ENCODE measurements at places on chromosomes 3 and 15. TPM values are rescaled to one million over a fixed set of nuclear protein-coding genes. Genes with fewer than 3 reads are reported as not detected.
A peak's percentile ranks its signal among the peaks of the same experiment; 100 is the strongest.

The SPATA12 gene
- total RNA-seq: not detected

The SOX14 gene
- not detected for total RNA-seq

The PLA2G4E gene
- total RNA-seq: 1.0 TPM

The IMPG2 gene
- 2.4 TPM for total RNA-seq

The TRH gene
- 1.7 TPM for total RNA-seq

The DPPA4 gene
- 89.5 TPM for total RNA-seq

The C2CD4A gene
- total RNA-seq: 0.20 TPM

The CRYGS gene
- 3.7 TPM for total RNA-seq

The CACNA1D gene
- 5.0 TPM for total RNA-seq

The CNTN4 gene
- total RNA-seq: 23.0 TPM

The WDR76 gene
- 4.7 TPM for total RNA-seq

The MESP1 gene
- 1.1 TPM for total RNA-seq

The PDZRN3 gene
- 21.9 TPM for total RNA-seq

DNA sequence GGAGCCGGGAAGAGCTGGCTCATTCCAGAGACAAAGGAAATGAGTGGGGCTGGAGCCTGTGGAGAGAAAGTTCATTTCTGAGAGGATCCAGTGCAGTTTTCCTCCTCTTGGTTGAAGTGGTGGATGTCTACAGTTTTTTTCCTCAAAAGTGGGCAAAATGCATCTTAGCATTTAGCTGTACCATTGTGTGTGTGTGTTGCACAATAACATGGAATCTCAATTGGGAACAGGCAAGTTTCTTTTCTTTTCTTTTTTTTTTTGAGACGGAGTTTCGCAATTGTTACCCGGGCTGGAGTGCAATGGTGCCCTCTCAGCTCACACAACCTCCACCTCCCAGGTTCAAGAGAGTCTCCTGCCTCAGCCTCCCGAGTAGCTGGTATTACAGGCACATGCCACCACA is 101.5 kb upstream of the UBE2E1 start:
- H3K36me3 ChIP-seq: peaks cover 5% of the 10 kb centered on the region
- peaks cover 3% of the 10 kb centered on the region for H3K4me1 ChIP-seq
- no peak overlapping the region for H3K27ac ChIP-seq

- peaks cover 3% of the 10 kb centered on the region for H3K27me3 ChIP-seq
- no peak overlapping the region for H3K4me3 ChIP-seq
- DNase-seq: no peak
- peaks cover 3% of the 10 kb centered on the region for H3K4me1 ChIP-seq
- H3K36me3 ChIP-seq: peaks cover 4% of the 10 kb centered on the region
These were observed 65.3 kb downstream of the ADAMTS17 start for GRCh38 chr15:100276506-100276905.

- no peak overlapping the region for H3K27ac ChIP-seq
- no peaks in the 10 kb centered on the region for H3K4me1 ChIP-seq
- peaks cover 33% of the 10 kb centered on the region for H3K36me3 ChIP-seq
- DNase-seq: no peak
- H3K27me3 ChIP-seq: no peaks in the 10 kb centered on the region
These were observed 691.1 kb upstream of the NAALADL2 start for GRCh38 chr3:174168026-174168425.

DNA sequence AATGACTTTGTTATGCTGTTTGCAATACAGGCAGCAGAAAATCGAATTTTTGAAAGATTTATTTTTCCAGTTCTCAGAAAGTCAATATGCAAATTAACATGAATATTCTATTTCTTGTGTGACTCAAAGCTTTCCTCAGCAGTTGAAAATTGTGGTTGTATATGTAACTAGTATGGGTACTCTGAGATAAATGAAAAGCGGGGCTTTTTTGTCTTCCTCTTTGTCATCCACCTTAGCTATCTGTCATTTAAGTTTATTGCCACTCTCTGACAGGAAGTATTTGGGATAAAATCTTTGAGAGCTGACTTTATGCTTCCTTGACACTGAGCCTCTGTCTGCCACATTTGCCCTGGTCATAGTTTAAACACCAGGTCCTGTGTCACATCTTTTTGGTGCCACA is 91.5 kb downstream of the ATG7 start:
- H3K36me3 ChIP-seq: no peaks in the 10 kb centered on the region
- no peaks in the 10 kb centered on the region for H3K27me3 ChIP-seq
- H3K4me3 ChIP-seq: no peak overlapping the region
- no peak overlapping the region for H3K27ac ChIP-seq

- H3K27ac ChIP-seq: no peak overlapping the region
- no peak for DNase-seq
- peaks cover 9% of the 10 kb centered on the region for H3K27me3 ChIP-seq
- H3K36me3 ChIP-seq: peaks cover under 1% of the 10 kb centered on the region
- H3K4me1 ChIP-seq: peaks cover 2% of the 10 kb centered on the region
- no peak overlapping the region for H3K4me3 ChIP-seq
These were observed 78.5 kb downstream of the ARNT2 start for GRCh38 chr15:80482696-80483095.

DNA sequence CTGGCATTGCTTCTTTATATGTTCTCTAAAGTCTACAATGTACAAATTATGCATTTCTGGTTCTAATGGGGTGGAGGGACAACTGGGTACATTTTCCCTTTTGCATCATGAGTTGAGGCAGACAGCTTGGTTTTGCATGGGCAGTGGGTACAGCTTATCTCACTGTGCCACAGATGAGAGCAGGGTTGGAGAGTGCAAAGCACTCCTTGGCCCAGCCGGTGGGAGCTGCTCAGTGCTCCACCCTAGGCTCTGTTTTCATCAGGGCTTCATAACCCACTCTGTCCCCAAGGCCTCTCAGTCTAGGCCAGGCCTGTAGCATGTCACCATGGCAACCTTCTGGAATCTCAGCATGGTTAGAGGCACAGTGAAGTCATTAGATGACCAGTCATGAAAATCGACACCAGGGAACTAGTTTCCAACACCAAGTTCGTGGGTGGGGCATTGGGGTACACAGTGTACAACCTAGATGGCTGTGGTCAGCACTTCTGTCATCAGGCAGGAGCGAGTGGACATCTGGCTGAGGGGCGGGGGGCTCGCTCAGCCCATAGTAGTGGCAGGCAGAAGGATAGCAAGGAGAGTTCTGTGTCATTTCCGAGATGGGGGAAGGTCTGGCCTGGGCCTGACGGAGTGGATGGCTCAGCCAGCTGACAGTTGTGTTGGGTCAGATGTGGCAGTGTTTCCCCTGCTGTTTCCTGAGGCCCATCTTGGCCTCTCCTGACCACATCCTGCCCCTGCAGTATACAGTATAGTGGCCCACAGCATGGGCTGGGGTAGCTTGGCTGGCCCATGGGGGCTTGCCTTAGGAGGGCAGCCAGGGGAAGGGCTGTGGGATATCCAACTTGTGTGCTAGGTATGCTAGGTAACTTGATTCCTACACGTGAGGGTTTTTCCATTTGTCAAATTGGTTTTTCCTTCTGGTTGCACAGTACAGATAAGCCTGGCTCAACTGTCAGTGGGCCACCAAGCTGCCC is 75.7 kb upstream of the PRR23C start:
- H3K27me3 ChIP-seq: peaks cover 7% of the 10 kb centered on the region
- no peaks in the 10 kb centered on the region for H3K36me3 ChIP-seq
- DNase-seq: no peak
- peaks cover 11% of the 10 kb centered on the region for H3K4me1 ChIP-seq
- no peak overlapping the region for H3K27ac ChIP-seq

GRCh38 chr15:68113273-68113672 is 59.2 kb downstream of the PIAS1 start:
- no peaks in the 10 kb centered on the region for H3K27me3 ChIP-seq
- no peak overlapping the region for H3K27ac ChIP-seq
- H3K36me3 ChIP-seq: no peaks in the 10 kb centered on the region
- DNase-seq: no peak
- peaks cover 20% of the 10 kb centered on the region for H3K4me1 ChIP-seq

- H3K4me3 ChIP-seq: no peak overlapping the region
- no peak overlapping the region for H3K27ac ChIP-seq
- no peaks in the 10 kb centered on the region for H3K4me1 ChIP-seq
- no peak for DNase-seq
- no peaks in the 10 kb centered on the region for H3K27me3 ChIP-seq
These were observed 103.6 kb downstream of the PDCD6IP start for GRCh38 chr3:33901862-33902563.

DNA sequence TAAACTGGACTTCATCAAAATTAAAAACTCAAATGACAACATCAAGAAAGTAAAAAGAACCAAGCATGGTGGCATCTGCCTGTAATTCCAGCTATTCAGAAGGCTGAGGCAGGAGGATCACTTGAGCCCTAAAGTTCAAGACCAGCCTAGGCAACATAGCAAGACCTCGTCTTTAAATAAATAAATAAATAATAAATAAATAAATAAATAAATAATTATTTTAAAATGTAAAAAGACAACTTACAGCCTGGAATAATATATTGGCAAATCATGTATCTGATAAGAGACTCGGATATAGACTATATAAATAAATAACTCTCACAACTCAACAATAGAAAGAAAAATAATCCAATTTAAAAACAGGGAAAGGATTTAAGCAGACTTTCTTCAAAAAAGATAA is 4.3 kb upstream of the PPARG start:
- no peaks in the 10 kb centered on the region for H3K36me3 ChIP-seq
- DNase-seq: no peak
- H3K4me1 ChIP-seq: no peaks in the 10 kb centered on the region
- H3K27ac ChIP-seq: no peak overlapping the region
- H3K4me3 ChIP-seq: no peak overlapping the region

DNA sequence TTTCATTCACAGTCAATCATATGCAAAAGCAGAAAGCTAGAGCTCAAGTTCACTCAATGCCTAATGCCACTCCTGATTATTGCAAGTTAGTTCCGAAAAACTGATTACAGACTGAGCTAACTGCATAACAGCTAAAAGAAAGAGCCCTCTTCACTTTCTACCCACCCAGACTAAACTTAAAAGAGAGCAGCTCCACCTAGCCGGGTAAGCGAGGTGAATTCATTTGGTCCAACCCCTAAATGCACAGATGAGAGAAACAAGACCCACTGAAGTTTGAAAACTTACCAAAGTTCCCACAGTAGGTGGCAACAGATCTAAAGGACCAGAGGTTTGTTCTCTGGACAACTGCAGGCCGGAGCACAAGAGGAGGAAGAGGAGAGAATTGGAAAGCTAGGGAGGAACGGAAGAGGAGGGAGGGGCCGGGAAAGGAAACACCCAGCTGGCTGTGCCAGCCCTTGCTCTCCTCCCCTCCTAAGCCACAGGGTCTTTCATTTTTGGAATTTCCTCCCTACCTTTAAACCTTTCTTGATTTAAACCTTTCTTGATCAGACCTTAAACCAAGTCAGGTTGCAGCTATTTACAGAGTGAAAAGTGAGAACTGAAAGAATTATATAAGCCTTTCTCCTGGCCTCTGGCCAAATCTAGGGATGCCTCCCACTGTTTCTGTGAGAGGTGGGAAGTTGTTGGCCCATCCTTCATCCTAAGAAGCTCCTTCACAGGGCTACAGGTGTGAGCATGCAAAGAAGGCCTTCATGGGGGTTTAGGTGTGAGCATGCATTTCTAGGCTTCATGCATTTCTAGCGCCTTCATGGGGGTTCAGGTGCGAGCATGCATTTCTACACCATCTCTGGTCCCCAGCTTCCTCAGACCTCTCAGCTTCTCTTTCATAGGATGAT is 114.7 kb upstream of the LMOD3 start:
- H3K27ac ChIP-seq: no peak overlapping the region
- no peaks in the 10 kb centered on the region for H3K27me3 ChIP-seq
- no peak overlapping the region for H3K4me3 ChIP-seq
- H3K4me1 ChIP-seq: no peaks in the 10 kb centered on the region
- H3K36me3 ChIP-seq: no peaks in the 10 kb centered on the region

GRCh38 chr15:77023576-77024272 is 28.8 kb downstream of the PSTPIP1 start:
- H3K4me1 ChIP-seq: peaks cover 25% of the 10 kb centered on the region
- DNase-seq: no peak
- H3K27ac ChIP-seq: peak overlapping the region; percentile 12
- H3K36me3 ChIP-seq: no peaks in the 10 kb centered on the region
- H3K27me3 ChIP-seq: peaks cover 11% of the 10 kb centered on the region

GRCh38 chr3:112500621-112501020 is 1.3 kb upstream of the BTLA start:
- no peak overlapping the region for H3K4me3 ChIP-seq
- no peak overlapping the region for H3K27ac ChIP-seq
- H3K4me1 ChIP-seq: no peaks in the 10 kb centered on the region
- no peaks in the 10 kb centered on the region for H3K36me3 ChIP-seq
- no peak for DNase-seq

DNA sequence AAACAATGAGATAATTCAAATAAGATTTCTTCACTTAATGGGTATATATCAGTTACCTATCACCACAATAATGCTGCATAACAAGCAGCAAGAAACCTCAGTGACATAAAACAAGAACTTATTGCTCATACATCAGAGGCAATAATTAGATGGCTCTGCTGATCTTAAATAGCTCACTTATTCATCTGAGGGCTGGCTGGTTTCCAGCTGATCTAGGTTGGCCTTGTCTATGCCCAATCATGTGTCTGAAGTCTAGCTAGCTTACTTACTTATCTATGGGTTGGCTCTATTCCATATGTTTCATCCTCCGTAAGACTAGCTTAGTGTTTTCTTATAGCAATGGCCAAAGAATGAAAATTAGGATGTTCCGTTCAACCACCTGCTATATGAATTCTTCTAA is 109.4 kb upstream of the AGTR1 start:
- no peak for DNase-seq
- H3K4me3 ChIP-seq: no peak overlapping the region
- no peaks in the 10 kb centered on the region for H3K27me3 ChIP-seq
- no peaks in the 10 kb centered on the region for H3K4me1 ChIP-seq

DNA sequence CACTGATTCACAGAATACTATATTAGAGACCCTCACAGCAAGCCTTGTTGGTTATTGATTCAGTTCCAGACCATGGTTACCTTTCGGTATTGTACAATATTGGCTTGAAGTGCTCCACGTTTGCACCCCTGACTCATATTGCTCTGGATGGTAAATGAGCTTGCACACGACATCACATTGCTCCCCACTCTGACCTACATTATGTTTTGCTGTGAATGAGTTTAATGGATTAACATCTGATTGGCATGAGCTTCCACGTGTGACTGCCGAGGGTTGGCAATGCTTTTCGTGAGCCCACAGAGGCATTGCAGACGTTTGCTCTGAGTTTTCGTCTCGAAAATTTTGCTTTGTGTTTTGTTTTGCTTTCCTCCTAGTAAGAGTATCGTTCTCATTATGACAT is 225.8 kb upstream of the ICE2 start:
- peaks cover 2% of the 10 kb centered on the region for H3K27me3 ChIP-seq
- H3K36me3 ChIP-seq: no peaks in the 10 kb centered on the region
- no peak overlapping the region for H3K4me3 ChIP-seq
- no peak for DNase-seq
- no peak overlapping the region for H3K27ac ChIP-seq
- no peaks in the 10 kb centered on the region for H3K4me1 ChIP-seq

- no peaks in the 10 kb centered on the region for H3K4me1 ChIP-seq
- no peak for DNase-seq
- no peak overlapping the region for H3K27ac ChIP-seq
- H3K27me3 ChIP-seq: no peaks in the 10 kb centered on the region
- no peak overlapping the region for H3K4me3 ChIP-seq
These were observed 776.2 kb downstream of the FHIT start for GRCh38 chr3:60475096-60475495.

DNA sequence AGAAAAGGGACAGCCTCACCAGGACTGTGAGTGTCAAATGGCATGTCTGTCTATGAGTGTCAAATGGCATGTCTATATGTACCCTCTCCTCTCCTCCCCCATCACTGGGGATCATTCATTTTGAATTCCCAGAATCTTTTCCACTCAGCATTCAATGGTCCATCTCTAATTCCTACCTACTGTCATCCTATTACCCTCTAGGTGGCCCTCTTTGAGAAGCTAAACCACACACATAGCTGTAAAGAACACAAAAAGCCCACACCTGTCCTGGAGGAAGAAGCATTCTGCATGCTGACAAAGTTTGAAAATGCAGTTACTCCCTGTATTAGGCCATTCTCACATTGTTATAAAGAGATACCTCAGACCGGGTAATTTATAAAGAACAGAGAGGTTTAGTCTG is 46.2 kb upstream of the PYDC2 start:
- no peak overlapping the region for H3K27ac ChIP-seq
- peaks cover 10% of the 10 kb centered on the region for H3K4me1 ChIP-seq
- DNase-seq: no peak
- H3K27me3 ChIP-seq: peaks cover 3% of the 10 kb centered on the region
- no peak overlapping the region for H3K4me3 ChIP-seq
